ENCODE measurements at places on chromosomes 4 and X.

- DNase-seq: no peak
These were observed 129.4 kb upstream of the ARSJ start for GRCh38 chr4:114108869-114109268.

DNA sequence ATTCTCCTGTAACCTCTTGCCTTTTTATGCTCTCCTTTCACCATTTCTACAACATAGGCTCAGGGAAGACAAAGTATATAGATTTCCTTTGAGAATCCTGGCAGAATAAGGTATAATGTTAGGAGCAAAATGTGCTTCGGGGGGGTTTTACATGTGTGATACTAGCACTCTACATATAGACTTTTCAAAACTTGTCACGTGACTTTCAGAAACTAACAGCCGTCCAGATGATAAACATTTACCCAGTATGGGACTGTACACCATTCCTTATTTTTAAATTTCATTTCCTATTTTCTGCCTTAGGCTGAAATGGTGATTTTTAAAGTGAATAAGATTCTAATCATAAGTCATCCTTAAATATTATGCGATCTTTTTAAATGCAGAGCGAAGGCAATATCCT lies 420.4 kb upstream of the PITX2 start:
- DNase-seq: no peak

DNA sequence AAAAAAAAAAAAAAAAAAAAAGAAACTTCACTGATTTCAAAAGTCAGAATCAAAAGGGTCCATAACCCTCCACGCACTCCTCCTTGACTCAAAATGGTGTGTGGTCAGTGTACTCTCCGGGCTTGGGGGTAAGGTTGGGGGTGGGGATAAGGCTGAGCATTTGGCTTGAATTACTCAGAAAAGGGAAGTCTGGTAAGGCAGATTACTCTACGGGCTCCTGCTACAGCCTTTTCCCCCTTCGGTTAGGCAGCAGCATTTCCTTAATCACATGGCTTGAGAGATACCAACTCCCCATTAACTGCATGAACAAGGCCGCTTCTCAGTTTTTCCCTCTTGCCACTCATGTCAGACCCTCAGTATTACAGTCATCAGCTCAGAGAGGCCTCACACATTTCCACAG lies 135.4 kb upstream of the DUSP21 start:
- DNase-seq: no peak

- DNase-seq: no peak
These were observed 51.9 kb upstream of the USP9X start for GRCh38 chrX:41033299-41033698.

- DNase-seq: no peak
These were observed 178.2 kb downstream of the FAT4 start for GRCh38 chr4:125492957-125493356.

DNA sequence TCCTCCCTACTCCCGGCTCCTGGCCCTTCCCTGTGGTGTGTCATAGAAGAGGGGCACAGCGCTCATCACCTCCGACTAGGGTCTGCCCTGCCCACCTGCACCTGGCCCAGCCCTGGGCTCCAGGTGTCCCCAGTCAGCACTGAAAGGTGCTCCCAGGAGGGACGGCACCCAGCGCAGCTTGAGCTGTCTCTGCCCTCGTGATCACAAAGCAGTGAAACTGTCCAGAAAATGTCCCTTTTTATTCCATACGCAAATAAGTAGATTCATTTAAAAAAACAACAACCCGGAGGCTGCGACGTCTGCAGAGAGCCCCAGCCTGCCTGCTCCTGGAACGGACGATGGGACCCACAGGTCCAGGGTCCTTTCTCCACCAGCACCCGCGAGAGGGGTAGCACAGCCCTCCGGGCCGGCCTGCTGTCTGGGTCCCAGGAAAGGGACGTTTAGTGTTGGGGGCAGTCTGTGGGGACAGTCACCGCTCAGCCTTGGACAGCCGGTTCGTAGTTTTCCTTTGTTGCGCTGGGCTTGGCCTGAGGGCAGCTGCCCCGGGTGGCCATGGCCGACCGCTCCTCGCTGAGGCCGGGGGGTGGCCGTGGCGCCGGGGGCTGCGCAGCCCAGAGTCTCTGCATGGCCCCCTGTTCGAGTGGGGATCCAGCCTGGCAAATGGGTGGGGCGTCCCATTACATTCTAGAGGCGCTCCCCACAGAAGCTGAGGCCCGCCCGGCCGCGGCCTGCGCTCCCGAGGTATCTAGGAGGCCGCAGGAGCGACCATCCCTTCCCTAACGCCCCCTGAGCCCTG lies 4.6 kb downstream of the HMX1 start:
- no peak for DNase-seq
